ENCODE measurements at places on chromosomes 12 and 14.

DNA sequence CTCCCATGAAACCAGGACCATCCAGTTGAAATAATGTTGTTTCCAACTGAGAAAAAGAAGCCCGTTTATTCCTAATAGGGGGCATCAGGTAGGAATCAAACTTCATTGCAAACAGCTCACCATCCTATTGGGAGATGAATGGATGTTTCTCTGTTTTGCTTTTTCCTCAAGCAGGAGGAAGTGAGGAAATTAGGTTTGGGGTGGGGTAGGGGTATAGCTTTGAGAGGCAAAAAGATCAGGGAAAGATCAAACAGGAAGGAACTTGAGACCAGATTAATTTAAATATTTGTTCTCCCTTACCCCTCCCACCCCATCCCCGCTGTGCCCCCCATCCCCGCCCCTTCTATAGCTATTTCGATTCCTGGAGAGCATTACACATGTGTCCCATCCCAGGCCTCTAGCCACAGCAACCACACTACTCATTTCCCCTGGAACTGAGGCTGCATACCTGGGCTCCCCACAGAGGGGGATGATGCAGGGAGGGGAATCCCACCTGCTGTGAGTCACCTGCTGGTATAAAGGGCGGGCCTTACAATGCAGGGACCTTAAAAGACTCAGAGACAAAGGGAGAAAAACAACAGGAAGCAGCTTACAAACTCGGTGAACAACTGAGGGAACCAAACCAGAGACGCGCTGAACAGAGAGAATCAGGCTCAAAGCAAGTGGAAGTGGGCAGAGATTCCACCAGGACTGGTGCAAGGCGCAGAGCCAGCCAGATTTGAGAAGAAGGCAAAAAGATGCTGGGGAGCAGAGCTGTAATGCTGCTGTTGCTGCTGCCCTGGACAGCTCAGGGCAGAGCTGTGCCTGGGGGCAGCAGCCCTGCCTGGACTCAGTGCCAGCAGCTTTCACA is at the start of gene IL23A:
TSS of gene IL23A (plus strand) at position 577 of the 850 bp plus-strand sequence. CDS start at position 738, 161 bp downstream.
- DNase-seq, result no peak

DNA sequence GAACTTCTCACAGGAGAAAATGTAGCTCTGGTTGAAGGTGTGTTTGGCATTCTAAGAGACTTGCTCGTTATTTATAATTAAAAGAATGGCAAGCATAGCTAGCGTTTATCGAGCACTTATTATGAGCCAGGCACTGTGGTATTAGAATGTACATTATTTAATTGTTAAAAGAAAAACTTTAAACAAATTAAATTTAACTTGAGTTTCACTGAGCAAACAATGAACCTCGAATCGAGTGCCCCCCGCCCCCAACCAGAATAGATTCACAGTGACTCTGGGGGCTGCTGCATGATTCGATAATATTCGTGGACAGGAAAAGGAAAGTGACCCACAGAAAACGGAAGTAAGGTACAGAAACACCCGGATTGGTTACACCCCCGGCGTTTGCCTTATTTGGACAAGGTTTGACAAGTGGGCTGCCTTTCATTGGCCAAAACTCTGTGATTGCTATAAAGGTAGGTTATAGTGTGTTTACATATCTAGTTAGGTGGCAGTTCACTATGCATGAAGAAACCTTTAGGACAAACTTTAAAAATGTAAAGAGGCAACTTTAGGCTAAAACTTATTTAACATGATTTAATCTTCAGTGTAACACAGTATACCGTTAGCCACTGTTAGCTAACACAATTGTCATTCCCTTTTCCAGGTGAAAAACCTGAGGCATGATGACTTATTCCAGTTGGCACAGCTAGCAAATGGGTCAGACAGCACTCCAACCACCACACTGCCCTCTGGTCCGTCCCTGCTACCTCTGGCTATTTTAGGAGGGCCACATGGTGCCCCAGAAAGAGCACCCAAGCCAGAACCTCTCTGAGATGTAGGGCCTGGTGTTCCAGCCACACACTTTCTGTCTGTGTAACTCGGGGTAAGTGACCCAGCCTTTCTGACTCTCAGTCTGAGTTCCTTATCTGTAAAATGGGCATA is 7.1 kb downstream of the SCNN1A start:
- no peak for DNase-seq

GRCh38 chr14:61179061-61179690 is 102.0 kb downstream of the TMEM30B start:
- DNase-seq, result no peak

GRCh38 chr12:119255314-119255713 is 76.6 kb downstream of the HSPB8 start:
- DNase-seq, result no peak

DNA sequence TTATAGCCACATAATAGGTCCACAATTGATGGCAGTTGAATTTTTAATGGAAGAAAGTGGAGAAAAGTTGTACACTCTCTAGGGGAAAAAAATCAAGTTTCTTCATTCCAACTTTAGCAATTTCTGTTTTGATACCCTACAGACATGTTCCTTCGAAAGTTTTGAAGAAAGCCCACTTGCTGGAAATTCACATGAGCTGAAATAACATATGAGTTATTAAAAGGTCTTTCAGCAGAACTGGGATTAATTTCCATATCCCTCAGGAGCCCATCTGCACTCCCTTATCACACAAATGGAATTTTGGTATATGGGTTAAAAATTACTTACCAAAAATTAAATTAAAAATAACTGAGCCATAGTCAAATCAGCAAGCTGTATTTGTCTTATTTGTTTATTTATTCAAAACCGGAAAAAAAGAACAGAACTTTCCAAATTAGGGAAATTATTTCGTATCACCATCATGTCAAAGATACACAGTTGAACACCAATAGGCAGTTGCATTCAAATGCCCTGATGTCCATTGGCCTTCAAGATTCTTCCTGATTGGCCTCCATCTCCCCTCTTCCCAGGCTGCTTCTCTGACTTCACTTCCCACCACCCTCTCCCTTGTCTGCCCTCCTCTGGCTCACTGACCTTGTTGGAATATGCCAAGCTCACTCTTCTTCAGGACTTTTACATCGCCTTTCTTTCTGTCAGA is 445.5 kb downstream of the EGLN3 start:
- no peak for DNase-seq

- no peak for DNase-seq
Observed at GRCh38 chr14:103887557-103888115, 40.3 kb upstream of the PPP1R13B start.

- no peak for DNase-seq
Observed at GRCh38 chr12:116910280-116910644, 488 bp upstream of the FBXW8 start.

DNA sequence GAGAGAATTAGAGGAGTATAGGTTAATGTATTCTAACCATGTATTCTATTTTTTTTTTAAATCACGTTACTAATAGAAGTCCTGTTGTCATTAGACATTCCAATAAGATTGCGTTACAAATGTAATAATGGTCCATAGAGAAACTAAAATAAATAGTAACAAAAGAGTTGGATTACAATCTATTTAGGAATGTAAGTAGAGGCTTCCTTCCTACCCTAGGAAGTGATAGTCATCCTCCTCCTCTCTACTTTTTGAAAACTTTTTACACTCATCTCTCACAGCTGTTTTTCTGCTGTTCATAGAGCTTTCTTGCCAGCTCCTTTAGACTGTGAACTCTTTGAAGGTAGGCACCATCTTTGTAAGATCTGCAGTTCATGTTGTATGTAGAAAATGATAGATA is 23.6 kb downstream of the TRHDE start:
- DNase-seq, result no peak

DNA sequence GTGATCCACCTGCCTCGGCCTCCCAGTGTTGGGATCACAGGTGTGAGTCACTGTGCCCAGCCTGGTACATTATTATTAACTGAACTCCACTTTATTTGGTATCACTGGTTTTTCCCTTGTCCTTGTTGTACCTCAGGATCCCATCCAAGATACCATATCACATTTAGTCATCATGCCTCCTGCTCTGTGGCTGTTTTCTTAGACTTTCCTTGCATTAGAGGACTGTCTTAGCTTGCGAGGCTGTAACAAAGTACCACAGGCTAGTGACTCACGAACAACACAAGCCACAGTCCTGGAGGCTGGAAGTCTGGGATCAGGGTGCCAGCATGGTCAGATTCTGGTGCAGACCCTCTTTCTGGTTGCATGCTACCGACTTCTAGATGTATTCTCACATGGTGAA is 12.2 kb downstream of the KLC1 start:
- DNase-seq, result no peak

GRCh38 chr14:29217813-29218450 is 451.3 kb downstream of the FOXG1 start:
- DNase-seq, result no peak

DNA sequence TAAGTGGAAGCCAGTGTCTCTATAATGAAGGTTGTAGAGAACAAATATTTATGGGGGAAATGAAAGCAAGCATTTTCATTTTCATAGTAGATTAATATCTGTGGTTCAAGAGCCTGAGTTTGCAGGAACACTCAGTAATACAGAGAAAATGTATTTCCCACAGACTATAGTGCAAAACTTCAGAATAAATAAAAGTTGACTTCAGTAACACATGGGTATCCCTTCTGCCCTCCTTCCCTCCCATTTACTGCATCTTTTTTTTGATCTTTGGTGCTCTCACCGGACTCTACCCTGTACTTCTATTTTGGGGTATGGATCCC is 75.3 kb upstream of the AMN1 start:
- no peak for DNase-seq

DNA sequence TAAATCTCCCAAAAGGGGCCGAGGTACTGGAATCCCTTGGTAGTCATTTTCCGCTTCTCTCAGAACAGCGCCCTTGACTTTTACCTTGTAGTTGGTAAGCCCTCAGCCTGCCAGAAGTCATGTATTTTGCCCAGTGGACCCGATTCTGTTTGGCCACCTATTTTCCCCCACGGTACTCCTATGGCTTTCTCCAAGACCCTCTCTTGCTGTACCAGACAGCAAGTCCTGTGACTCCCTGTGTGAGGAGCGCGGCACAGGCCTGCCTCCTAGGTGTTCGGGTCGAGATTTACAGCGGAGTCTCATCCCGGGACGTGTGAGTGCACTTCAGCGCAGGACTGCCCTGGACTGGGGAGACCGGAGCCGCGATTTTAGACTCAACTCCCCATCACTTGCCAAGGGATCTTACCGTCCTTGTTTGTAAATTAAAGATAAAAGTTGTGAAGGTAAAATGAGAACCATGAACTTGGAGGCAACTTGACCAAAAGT is 1.1 kb upstream of the MBD6 start:
- peak; percentile 35 for DNase-seq

- no peak for DNase-seq
Observed at GRCh38 chr12:71160585-71160984, 2.8 kb upstream of the TSPAN8 start.

- no peak for DNase-seq
Observed at GRCh38 chr12:125259178-125259867, 194.1 kb downstream of the AACS start.

DNA sequence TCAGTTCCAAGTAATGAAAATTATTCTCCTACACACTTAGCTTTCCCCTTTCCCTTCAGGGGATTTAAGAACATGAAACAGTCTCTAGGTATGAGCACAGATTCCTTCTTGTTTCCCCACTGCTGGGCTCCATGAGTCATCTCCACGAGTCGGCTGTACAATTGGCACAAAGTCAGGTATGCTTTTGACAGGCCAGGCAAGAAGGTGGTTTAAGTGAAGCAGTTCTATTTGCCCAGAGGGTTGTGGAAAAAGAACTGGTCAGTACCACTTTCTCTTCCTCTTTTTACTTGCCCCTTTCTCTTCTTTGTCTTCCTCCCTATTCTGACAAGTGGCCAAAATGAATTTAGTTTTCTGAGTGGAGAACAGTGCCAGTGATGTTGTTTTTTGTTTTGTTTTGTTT is 16.3 kb downstream of the DYNC1H1 start:
- DNase-seq, result no peak

- no peak for DNase-seq
Observed at GRCh38 chr12:104006929-104007328, 41.3 kb downstream of the TDG start.

GRCh38 chr12:69998011-69998410 is 173.0 kb downstream of the MYRFL start:
- DNase-seq, result no peak

GRCh38 chr12:39611818-39612217 is 7.8 kb downstream of the ABCD2 start:
- DNase-seq, result no peak

DNA sequence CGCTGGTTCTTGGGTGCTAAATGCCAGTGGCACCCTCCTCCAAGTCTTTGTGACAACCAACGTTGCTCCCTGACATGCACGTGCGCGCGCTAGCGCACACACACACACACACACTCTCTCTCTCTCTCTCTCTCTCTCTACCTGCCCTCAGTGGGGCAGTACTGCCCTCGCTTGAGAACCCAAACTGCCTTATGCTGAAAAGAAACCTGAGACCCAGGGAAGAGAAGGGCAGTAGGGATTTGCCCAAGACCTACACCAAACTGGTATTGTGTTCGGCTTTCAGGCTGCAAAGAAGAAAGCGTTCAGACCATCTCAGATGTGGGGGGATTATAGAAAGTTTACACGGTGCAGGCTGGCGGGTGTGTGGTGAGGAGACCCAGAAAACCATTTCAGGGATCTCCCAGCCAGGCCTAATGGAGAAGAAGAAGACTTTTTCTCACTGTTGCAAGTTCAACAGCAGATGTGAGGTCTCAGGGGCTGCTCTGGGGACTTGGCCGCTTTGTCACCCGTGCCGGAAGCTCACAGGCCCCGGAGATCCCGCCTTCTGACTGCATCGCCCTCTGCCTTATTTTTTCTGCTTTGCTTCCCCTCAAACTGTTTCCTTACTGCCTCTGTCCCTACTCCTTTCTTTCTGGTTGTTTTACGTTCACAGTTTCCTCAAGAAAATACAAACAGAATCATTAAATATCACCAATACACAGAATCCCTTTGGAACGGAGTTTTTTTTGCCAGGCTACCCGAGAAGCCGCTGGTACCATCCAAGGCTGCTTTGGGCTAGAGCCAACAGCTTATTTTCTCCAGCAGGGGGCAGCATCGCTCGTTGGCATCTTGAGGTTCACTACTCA is 82.4 kb downstream of the PPM1A start:
- DNase-seq, result peak; percentile 87

DNA sequence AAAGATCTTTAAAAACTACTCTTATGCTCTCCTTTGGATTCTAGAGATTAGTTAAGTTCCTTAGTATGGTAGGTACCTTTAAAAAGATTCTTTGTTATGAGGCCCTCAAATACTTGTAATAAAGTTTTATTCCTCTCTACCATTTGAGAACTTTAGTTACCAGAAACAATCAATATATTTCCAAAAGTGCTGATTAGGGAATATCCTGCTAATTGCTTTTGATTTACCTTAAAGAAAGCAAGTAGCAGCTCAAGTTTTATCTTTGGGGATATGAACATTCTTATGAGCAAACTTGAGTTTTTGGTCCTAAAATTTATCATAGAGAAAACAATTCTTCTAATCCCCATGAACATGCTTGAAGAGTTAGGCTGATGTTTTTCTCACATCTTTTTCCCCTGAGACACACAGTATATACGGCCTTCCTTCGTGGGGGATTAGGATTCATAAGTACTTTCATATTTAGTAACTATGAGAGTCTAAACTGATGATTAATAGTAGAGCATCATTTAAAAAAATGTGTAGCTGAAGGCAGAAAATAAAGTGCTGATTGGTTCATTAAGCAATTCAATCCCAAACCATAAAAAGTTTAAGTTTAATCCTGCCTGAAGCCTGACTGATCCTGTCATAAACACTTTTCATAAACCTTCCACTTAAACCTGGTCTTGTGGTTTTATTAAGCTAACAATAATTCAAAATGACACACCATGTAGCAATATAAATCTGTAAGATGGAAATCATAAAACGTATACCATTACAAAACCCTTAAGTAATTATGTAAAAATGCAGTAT is 380.5 kb upstream of the FBXO33 start:
- no peak for DNase-seq
